HFF-Myc (cell line): ENCODE measurements at places on chromosomes 1 and 21.

- no peak for DNase-seq
These were observed 1.1 kb downstream of the PERM1 start for GRCh38 chr1:980602-981395.

- no peak for DNase-seq
These were observed 68.3 kb upstream of the ARHGAP29 start for GRCh38 chr1:94305704-94306103.

DNA sequence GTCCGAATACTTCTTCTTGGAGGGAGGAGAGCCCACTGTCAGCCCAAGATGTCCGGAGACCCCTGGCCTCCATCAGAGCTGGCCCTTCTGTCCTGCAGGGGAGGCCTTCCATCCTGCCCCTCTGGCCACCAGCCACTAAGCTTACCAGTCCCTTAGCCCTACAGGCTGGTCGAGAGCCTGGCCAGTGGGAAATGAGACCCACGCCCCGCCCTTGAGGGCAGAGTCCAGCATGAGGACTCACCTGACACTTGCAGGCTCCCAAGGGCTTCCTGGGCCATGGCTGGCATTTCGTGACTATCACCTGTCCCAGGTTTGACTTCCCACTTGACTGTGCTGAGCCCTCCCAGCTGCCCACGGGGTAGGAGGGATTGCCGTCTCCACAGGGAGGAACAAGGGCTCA is 361.8 kb upstream of the VAMP3 start:
- DNase-seq = no peak

DNA sequence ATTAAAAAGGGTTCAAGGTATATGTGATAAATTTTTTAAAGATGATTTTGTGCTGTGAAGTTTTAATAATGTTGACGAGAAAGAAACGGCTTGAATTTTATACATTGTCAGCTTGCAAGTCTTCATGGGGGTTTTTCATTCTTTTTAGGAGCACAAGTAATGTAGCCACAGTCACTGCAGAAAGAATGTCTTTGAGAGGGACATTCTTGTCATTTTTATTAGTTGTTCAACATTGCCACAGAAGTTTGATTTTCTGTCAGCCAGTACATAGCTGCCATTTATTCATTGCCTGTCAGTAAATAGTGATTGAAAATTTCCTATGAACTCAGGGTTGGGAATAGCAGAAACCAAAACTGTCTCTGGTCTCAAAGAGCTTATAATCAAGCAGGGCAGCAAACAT is 156.3 kb downstream of the DHRS3 start:
- DNase-seq = no peak

DNA sequence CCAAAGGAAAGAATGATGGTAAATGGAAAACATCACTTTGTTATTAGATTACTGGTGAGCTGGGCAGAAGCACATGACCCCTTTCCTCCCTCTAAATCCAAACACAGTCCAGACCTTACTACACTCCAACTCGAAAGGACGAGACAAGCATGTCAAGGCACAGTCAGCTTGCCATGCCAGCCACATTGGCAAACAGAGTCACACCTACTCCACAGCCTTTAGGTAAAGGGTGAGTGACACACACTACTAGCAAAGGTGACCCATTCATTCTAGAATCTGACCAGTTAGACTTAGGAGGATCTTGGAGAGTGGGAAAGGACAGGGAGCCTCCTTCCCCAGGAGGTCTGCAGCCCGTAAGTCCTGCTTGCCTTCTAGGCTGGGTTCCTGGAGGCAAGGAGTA is 3.0 kb downstream of the SLC44A3 start:
- no peak for DNase-seq

GRCh38 chr1:2107586-2108212 is 57.5 kb downstream of the PRKCZ start:
- DNase-seq = no peak

GRCh38 chr1:37792943-37793686 is 532 bp upstream of the MANEAL start:
- DNase-seq = no peak

GRCh38 chr1:40353082-40353481 is 20.4 kb upstream of the SMAP2 start:
- no peak for DNase-seq

- DNase-seq = no peak
These were observed 322.5 kb upstream of the ADGRL2 start for GRCh38 chr1:81478219-81478618.

DNA sequence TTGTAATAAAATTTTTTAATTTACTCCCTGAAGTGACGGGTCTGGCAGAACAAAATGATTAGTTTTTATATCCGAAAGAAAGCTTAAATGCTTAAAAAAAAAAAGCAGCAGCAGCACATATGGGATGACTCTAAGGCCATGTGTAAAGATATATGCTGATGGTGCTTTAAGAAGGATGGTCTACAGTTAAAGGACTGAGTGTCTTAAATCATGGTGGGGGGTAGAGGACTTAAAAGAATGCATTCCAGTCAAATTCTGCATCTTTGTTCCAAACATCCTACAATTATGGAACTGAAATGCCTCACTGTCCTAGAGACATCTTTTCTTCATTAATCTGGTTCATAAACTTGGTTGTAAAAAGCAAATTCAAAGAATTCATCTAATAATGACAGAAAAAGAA is 7.0 kb downstream of the KDM5B start:
- no peak for DNase-seq

DNA sequence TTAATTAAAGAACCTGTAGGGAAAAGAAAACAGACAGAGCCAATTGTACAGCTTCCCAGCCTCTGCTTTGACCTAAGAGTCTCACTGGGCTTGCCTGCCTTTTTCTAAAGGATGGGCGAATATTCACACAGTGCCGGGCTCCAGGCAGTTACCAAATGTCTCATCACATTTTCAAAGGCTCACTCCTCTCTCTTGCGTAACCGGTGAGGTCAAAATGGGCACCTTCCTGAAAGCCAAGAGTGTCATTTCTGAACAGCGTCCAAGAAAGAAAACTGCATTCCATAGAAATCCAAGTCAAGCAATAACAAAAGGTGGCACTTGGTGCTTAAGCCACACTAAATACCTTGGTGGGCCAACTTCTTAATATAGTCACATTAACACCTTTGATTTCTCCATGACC is 710 bp upstream of the PALMD start:
- DNase-seq = no peak

DNA sequence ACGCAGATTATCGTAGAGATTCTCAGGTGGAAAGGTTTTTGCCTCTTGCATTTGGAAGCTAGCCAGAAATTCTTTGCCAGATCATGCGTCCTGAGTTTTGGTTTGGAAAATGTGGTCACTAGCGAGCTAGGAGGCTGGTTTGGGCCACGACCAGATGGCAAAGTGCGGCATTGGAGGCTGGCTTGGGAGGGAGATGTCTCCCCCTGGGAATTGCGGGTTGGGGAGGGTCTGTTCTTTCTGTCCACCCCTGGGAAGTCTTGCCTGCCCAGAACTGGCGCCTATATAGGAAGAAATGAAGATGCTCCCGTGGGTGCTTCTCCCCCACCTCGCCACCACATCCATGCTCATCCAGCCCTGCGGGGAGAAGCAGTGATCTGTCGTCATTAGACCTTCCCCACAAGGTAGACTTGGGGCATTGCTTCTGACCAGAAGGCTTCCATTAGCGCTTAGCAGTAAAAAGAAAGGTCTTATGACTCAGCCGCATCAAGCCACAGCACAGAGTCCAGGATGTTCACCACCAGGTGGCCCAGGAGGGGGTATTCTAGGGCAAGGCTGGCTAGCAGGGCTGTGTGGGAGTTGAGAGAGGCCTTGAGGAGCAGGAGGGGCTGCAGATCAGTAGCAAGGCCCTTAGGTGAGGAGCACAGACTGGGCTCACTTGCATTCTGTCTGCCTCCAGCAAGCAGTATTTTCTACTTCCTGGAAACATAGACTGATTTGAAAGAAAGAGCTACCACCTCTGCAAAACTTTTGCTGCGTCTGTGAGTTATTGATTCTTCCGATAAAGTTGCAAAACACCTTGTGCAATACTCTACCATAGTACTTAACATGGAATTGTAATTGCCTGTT is 1.5 kb upstream of the PTP4A2 start:
- peak; percentile 84 for DNase-seq

DNA sequence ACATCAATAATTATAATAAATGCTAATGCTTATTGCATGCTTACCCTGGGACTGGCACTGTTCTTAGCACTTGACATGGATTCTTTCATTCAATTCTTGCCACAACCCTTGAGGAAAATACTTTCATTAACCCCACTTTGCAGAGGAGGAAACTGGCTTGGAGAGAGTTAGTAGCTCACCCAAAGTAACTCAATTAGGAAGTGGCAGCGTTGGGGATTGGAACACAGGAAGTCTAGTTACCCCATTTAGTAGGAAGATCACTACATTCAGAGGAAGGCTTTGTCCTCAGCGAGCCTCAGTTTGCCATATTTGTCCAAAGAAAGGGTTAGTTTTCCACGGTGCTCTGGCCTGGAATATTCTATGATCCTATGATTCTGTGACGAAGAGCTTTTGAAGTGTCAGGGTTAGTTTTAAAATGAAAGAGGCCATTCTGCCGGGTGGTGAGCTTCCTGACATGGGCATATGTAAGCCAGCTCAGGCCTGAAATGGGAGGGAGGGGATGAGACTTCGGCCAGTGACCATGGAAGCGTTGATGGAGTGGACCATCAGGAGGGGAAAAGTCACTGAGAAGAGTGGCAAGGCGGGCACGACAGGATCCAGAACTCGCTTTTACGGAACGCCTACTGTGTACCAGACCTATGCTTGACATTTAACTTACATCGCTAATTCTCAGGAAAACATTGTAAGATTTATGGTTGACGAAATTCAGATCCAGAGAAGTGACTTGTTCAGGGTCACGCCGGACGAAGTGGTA is 28.2 kb upstream of the EPB41 start:
- DNase-seq = no peak

- no peak for DNase-seq
These were observed 13.7 kb upstream of the RPL5 start for GRCh38 chr1:92817986-92818764.

- DNase-seq = no peak
These were observed 37.3 kb upstream of the SIPA1L2 start for GRCh38 chr1:232667094-232667777.

GRCh38 chr1:209266590-209267205 is 316.8 kb upstream of the CAMK1G start:
- DNase-seq = no peak

DNA sequence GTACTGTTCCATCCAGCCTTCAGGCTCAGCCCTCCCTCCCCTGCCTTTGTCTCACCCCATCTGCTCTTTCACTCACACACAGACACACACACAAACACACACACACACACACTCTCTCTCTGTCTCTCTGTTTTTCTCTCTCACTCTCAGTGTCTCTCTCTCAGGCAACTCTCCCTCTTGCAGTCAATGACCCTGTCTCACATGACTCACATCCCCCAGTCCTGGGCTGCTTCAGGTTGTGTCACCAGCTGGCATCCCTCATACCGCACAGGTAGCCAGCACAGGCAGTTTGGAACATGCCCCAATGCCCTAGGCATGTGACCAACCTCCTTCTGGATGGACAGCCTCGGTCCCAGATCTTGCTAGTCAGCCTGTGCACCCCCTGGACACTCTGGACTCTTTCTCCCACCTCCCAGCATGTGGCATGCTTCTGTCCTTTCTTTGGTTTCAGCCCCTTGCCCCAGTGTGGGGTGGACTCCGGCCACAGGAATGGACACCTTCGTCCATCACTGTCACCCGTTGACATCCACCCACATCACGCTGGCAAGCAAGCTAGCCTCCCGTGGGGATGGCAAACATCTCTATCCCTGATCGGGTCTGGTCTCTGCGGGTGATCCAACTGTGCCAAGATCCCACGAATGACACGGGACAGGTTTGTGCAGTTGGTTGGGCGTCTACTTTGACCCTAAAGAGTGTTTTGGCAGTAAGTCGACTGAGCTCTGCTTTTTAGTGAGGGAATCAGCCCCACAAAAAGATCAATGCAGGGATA is 23.4 kb upstream of the FCGR2A start:
- no peak for DNase-seq

DNA sequence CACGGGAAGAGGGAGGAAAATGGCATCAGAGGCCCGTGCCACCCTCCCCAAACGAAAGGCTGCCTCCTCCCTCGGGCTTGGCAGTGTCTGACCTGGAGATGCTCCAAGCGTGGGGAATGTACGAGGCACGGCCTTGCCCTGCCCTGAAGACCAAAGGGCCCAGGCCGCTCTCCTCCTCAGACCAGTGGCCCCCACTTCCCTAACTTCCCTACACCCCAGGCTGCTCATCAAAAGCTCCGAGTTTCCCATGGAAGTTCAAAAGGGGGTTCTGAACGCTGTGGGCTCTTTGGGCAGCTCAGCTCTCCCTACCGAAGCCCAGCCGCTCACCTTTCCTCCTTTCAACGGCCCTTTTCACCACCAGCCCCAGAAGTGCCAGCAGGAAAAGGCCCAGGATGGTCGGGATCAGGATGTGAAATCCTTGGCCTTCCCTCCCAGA is 11.8 kb downstream of the FCMR start:
- DNase-seq = no peak

- DNase-seq = no peak
These were observed 14.0 kb upstream of the CFAP126 start for GRCh38 chr1:161381707-161382106.

GRCh38 chr1:159929155-159930051 is 4.1 kb upstream of the TAGLN2 start:
- no peak for DNase-seq

DNA sequence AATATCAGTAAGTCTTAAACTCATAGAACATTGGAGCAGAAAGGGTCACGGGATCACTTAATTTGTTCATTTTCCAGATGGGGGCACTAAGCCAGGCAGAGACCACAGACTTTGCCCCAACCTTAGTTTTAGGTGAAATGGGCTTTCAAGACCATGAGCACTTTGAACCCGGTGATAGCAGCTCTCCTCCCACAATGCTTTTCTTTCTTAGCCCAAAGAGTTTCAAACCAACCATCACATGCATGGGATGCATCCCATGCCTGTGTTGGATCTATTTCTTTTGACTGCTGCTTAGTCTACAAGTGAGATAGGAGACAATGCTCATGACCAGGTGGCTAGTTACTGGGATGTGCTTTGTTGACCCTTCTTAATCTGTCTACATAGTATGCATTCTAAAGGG is 240.6 kb downstream of the NUF2 start:
- DNase-seq = no peak

DNA sequence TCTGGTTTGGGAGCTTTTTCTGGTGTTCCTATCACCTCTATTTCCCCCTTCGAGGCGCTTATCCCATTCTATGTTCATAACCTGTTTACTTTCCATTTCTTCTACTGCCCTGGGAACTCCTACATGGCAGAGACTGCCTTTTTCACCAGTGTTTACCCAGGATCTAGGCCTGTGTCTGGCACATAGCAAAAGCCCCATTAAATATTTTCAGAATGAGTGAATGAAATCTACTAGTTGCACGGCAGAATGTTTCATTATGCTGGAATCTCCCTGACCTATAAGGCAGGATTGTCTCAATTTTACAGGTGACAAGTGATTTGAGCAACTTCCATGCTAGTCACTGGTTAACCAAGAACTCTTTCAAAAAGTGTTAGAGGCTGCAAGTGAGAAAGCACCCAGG is 70.1 kb downstream of the PGM1 start:
- DNase-seq = no peak

- no peak for DNase-seq
These were observed 12.7 kb upstream of the FOXE3 start for GRCh38 chr1:47403321-47403910.

GRCh38 chr1:99441299-99442095 is 177.2 kb downstream of the PLPPR4 start:
- no peak for DNase-seq
